Caki2 (cell line): ENCODE measurements at places on chromosomes 11 and 22.

DNA sequence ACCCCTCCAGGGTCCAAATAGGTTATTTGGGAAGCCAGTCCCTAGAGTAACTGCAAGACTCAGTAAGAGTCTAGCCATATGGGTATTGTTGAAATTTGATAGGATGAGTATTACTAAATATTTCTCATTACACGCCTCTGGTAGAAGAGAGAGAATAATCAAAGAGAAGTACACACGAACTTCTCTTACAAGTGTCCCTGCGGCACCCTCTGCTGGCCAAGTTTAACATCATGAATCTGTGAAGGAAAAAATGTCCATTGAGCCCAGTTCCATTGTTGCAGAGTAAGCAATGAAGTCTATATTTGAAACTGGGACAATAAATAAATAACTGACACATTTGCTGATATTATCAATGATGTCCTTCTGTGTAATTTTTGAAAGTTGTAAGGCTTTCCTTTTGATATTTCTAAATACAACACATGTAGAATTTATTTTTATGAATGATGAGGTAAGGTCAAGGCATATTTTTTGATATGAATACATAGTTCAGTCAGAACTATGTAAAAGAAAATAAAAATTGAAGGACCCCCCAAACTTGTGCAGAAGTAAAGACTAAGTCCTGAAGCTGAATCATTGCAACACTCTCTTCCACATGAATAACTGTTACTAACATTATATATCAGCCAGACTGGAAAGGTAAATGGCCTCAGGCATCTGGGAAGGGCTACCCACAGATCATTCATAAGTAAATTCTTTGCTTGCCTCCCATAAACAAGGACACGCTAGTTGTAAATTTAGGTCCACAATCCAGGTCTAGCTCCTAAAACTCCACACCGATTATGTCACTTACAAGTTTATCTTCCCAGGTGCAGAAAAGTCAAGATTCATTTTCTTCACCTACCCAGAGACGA, 10.0 kb downstream of the OR51L1 start:
- peak; percentile 37 for DNase-seq

- no peak for DNase-seq
Observed at GRCh38 chr22:35116817-35117216, 50.9 kb downstream of the ISX start.

GRCh38 chr11:12599408-12600143, 74.6 kb upstream of the TEAD1 start:
- DNase-seq: no peak

DNA sequence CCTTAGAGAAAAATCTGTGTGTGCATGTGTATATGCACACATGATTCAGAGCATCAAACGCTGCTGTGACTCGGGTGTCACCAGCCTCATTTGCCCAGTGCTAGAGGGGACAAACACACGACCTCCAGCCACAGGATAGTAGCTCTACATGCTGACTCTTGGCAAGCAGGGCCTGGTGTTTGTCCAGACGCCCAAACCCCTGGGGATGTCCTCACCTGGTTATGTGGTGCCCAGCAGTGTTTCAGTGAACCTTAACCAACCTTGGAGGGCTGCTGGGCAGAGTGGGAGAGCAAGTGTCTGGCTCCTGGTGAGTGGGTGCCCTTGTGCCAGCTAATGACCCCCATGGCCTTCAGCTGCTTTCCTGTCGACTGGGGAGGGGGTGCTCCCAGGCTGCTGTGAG, 26.7 kb downstream of the IGLL1 start:
- DNase-seq: no peak

DNA sequence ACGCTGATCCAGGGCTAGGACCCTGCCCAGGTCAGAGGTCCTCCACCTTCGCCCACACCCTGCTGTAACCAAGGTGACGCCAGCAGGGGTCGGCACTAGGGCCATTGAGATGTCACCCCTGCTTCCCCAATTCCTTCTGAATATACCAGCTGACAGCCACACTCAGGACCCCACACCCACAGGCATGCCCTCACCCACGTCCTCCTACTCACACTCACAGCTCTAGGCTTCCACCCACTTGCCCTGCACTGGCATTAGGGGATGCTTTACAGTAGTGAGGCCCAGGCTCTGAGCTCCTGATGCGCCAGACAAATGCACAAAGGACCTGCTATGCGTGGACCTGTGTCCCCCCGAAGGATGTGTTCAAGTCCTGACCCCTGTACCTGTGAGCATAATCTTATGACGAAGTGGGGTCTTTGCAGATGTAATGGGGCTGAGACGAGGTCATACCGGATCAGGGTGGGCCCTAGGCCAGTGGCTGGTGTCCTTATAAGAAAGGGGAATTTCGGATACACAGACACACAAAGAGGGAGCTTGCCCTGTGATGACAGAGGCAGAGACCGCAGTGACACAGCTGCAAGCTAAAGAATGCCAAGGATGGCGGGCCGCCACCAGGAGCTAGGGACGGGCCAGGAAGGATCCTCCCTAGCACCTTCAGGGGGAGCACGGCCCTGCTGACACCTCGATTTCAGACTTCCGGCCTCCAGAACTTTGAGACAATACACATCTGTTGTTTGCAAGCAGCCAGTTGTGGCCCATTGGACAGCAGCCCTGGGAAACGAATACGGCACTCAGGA, 11.2 kb downstream of the WNT11 start:
- no peak for DNase-seq

DNA sequence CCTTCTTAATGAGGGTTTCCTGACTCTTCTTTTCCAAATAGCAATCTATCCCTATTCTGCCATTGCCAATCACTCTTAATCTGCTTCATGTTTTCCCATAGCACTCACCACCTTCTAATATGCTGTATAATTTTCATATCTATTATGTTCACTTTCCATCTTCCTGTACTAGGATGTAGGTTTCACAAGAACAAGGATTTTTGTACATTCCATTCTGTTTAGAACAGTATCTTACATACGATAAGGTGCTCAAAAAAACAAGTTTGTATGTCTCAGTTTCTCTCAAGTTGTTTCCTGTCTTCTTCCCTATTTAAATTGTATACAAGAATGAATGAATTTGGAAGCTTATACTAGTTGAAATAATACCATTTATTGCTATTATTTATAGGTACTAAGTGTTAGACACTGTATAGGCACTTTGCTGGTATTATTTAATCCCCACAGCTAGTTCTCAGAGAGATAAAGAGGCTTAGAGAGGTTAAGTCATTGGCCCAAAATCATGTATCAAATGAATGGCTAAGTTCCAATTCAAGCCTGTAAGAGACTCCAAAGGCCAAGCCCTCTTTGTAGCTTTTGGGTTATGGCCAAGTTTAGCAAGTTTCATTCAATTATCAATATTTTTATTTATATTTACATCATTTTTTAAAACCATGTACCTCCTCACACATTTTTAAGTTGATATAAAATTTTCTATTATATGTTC, 134.7 kb downstream of the PAX6 start:
- DNase-seq: no peak

DNA sequence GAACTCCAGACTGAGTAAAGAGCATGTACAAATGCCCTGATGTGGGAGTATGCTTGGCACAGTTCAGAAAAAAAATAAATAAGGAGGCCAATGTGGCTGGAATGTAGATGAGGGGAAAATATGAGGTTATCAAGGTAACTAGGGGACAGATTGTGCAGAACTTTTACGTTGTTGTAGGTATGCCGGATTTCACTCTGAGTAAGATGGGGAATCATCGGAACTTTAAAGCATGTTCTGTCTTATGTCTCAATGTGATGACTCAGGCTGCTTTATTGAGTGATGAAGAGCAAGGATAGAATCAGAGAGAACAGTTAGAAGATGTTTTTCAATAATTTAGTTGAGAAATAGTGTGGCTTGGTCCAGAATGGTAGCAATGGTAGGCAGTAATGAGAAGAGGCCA, 130.4 kb downstream of the C11orf87 start:
- no peak for DNase-seq

GRCh38 chr22:21929253-21929652, 23.4 kb downstream of the PPM1F start:
- no peak for DNase-seq

- no peak for DNase-seq
Observed at GRCh38 chr11:33476945-33477606, 219.9 kb downstream of the HIPK3 start.

GRCh38 chr11:95143106-95143681, 53.5 kb downstream of the ENDOD1 start:
- DNase-seq: no peak

DNA sequence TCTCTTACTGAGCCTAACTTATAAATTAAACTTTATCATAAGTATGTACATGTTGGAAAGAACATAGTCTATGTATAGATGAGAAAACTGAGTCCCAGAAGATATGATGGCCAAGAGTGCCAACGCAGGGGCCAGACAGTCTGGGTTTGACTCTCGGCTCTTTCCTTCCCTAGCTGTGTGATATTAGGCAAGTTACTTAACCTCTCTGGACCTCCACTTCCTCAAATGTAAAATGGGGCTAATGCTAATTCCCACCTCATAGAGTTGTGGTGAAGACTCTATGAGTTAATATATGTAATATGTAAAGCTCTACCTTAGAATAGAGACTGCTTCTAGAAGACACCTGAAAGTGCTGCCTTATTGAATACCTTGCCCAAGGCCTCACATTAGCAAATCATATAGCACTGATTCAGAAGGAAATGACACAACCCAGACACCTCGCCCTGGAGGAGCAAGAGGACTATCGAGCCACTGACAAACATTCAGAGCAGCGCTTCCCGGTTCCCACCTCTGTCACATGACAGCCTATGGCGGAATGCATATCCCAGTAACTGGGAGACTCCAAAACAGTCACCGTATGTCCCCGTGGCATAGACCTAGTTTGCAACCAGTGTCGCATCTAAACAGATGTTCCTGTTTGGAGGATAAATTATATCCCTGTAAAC, 11.3 kb upstream of the CCDC86 start:
- no peak for DNase-seq

- no peak for DNase-seq
Observed at GRCh38 chr11:96366024-96366423, 23.0 kb upstream of the MAML2 start.

DNA sequence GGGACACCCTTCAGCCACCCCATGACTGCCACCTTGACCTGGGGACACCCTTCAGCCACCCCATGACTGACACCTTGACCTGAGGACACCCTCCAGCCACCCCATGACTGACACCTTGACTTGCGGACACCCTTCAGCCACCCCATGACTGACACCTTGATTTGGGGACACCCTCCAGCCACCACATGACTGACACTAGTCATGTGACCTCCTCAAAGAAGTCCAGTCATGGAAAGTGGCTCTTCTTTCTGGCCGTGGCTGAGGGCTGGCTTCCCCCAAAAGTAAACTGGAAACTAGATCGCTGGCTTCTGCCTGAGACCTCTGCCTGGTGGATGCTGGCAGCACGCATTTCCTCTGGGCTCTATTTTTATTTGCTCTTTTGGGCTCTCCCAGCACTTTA, 28.4 kb downstream of the ARFGAP2 start:
- DNase-seq: no peak

DNA sequence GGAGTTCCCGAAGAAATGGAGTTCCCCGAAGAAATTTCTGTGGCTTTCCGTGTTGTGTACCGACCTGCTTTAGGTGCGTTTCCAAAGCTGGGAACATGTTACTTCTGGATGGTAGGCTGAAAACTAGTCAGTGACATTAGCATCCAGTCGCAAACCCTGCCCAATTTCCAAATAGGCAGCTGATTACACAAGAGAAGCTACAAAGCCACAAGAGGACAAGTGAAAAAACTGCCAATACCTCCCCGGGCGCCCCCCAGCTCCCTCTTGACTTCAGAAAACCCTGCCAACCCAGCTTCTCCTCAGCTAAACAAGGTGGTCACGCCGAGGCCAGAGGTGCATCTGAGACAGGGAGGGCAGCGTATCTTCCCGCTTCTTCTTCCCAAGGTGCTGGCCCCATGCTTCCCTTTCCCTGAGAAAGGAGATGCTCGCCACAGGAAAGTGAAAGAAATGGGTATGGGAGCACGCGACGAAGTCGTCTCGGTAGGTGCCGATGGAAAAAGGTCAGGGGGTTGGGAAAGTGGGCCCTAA, 551 bp downstream of the AGBL2 start:
- peak; percentile 4 for DNase-seq

DNA sequence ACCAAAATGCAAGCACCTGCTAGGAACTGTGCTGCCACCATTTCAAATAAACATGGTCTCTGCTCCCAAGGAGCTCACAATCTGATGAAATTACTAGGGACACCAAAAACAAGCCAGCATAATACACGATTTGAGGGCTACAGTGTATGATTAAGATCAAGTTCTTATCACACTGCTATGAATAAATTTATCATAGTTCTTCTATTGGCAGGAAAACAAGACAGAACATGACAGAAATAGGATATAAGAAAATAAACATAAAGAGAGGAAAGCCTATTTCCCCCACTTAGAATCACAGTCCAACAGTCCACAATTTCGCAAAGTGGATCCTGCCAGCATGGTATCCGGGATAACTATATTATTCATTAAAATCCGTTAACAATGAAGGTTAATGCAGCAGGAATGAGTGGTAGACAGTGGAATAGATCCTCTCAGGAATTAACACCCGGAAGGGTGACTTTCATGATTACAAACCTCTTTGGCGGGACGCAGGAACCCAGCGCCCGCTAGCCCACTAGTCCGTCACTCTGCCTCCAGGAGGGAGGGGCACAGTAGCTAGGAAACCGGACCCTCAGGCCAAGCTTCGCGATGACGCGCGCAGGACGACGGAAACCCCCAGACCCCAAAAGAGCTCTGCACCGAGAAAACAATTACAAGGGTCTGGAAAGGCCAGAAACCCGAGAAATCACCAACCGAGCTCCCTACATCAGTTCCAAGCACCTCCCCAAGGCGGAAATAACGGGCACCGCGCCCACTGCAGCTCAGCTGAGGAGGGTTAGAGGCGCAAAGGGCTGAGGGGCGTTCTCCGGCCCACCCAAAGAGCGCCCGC, 607 bp downstream of the CCDC82 start:
- no peak for DNase-seq

GRCh38 chr22:27317096-27317495, 484.5 kb downstream of the MN1 start:
- DNase-seq: peak; percentile 13

GRCh38 chr11:65187971-65188461, 6.3 kb downstream of the CAPN1 start:
- DNase-seq: no peak

GRCh38 chr11:109641549-109641948, 219.6 kb downstream of the C11orf87 start:
- peak; percentile 1 for DNase-seq

GRCh38 chr11:66861038-66861773, 4.3 kb downstream of the LRFN4 start:
- no peak for DNase-seq

GRCh38 chr22:30921108-30921507, 47.5 kb downstream of the MORC2 start:
- no peak for DNase-seq

DNA sequence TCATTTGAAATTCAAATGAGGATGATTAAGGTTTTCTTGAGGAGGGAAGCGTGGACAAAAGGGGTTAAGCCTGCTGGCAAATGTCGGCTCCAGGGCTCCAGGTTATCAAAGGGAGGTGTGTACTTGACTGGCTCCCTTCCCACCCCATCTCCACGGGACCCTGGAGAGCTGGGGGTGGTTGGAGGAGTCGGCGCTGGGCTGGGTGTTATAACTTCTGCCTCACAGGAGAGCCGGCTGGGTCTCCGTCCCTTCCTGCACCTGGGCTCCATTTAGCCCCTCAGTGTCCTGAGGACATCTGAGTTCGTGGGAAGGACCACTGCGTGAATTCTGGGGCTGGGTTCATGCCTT, 15.6 kb downstream of the POU2F3 start:
- DNase-seq: no peak
